Activated B cell treated with CpG ODN at 0.5 μM for 24 hours (primary cell): ENCODE measurements at places on chromosomes 5 and 9.

- DNase-seq: no peak
These were observed 126.7 kb downstream of the SLC25A46 start for GRCh38 chr5:110865400-110866094.

- no peak for DNase-seq
These were observed 26.0 kb downstream of the IRX4 start for GRCh38 chr5:1856596-1857255.

DNA sequence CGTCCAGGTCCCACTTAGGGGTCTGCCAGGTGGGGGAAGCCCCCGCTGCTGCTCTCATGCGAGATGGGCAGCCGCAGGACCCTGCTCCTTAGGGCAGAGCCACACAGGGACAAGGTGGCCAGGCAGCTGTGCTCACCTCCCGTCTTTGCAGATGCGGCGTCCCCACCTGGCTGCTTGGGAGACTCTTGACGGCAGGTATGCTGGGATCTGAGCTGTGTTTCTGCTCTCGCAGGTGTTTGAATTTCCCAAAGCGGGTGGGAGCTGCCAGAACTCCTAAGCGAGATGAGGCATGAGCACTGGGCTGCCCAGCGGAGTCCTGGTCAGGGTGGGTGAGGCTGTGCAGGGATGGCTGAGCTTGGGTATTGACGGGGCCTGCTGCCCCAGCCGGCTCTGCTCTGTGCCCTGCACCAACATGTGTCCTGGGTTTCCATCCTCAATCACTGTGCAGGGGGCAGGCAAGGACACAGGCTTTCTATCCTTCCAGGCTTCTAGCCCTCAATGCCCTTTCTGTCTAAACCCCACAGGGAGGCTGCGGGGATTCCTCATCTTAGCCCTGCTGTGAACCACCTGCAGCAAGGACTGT lies 151.4 kb downstream of the ICE1 start:
- no peak for DNase-seq

- DNase-seq: no peak
These were observed 53.4 kb upstream of the GLIS3 start for GRCh38 chr9:4353236-4353635.

DNA sequence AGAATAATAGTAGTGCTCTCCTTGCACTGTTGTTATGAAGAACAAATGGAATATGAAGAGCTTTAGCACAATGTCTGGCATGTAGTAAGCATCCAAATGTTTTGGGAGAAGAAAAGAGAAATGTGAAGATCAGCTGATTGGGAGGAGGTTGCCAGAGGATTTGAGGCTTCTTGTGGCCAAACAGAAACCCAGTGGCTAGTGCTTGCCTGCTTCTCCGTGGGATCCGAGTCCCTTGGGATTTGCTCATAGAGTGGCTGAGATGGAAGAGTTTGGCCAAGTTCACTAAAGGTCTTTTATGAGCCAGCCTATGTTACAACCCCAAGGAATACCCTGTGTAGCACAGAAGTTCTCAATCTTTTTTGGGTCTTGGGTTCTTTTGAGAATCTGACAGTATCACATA lies 86.0 kb downstream of the ANGPTL2 start:
- no peak for DNase-seq

DNA sequence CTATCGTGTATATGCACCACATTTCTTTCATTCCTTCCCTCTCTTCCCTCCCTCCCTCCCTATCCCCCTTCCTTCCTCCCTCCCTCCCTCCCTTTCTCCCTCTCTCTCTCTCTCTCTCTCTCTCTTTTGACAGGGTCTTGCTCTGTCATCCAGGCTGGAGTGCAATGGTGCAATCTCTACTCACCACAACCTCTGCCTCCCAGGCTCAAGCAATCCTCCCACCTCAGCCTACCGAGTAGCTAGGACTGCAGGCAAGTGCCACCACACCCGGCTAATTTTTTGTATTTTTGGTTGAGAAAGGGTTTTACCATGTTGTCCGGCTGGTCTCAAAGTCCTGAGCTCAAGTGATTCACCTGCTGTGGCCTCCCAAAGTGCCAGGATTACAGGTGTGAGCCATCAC lies 1.1 kb upstream of the ANKS6 start:
- no peak for DNase-seq

GRCh38 chr5:66829358-66829674 lies 233.1 kb downstream of the MAST4 start:
- DNase-seq: no peak

GRCh38 chr5:181195249-181195761 lies 9.7 kb downstream of the TRIM7 start:
- no peak for DNase-seq

DNA sequence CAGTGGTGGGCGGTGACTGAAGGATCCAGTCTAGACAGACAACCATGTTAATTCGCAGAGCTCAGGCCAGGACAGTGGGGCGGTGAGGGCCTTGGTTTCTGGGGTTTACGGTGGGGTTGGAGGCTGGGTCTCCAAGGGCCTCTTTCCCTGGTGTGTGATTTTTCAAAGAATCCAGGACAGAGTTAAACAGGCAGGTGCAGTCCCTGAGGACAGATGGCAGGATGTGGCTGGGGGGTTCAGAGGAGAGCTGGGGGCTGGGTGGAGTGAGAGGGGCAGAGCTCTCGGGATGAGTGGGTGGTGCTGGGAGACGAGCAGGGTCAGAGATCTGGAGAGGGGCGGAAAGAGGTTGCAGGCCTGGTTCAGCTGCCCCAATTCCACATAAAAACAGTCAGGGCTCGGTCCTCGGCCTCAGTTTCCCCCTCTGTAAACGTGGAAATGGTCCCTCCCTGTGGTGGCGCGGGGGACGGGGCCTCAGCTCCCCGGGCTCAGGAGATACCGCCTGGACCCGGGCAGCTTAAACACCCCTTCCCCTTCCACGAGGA lies 145.9 kb downstream of the GAPVD1 start:
- no peak for DNase-seq
